ENCODE measurements at places on chromosomes 12 and 14.

DNA sequence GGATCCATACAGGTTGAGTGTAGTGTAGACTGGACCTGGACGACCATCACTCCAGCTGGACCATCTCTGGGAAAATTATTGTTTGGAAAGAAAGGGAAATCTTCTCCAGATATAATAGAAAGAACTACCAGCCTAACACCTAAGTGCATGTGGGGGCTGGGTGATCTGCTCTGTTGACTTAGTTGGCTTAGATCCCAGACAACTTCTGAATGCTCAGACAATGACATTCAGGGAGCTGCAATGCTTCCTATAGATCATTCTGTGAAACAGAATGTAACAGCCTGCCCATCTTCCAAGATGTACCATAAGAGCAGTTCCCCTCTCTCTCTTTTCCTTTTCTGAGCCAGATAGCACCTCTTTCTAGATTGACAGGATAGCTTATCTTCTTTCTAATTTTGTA, 572.8 kb upstream of the STXBP6 start:
- DNase-seq = no peak

DNA sequence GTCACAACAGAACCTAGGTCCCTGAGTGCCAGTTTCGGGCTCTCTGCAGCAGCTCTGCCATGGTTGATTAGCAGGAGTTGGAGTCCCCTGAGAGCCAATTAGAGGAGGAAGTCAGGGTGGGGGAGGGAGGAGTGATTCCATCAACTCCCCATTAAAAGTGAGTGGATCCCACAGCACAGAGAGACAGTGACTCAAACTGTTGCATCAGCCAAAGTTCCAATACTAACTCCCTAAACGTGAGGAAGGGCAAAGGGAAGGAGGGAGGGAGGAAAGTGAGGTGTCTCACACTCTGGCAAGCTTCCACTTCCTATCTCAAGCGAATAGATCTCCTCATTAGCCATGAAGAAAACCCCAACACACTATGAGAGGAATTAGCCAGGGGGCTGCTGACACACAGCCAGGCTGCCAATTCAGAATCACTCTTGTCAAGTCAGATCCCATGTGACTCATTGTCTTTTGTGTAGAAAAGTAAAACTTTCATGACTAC, 23.6 kb downstream of the OR11H4 start:
- no peak for DNase-seq

GRCh38 chr14:104394409-104394851, 185.1 kb upstream of the C14orf180 start:
- no peak for DNase-seq

GRCh38 chr12:99759444-99759843, 111.9 kb downstream of the GARIN6 start:
- DNase-seq = no peak

DNA sequence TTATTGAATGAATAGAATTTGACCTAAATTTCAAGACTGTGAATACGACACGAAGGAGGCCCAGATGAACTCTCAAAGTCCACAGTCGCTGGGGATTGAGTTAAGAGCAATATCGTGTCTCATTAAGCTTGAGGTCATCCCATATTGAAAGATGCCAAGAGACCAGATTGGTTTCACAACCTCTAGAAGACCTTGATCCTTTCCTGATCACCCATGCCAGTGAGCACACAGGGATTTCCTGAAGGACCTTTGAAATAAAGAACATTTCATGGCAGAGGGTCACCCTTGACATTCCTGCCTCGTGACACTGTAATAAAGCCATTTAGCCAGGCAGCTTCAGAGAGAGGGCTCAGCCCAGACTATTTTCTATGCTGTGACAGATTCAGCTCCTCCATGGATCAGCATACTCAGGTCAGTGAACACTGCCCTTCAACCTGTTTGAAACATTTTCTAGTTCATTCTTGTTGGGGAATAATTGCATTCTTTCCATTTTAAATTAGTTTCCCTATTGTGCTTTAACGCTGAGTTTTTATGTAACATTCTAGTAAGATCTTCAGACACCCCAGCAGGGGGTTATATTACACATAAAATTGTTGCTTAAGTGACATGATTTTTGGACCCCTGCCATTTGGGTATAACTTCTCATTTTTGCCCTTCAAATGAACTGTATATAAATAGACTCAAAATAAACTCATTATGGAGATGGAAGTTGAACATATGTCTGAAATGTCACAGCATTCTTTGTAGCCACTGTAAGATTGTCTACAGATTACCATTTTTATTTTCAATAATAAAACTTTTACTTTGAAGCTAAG, 213.2 kb downstream of the C12orf50 start:
- no peak for DNase-seq

GRCh38 chr12:32949815-32950214, 53.2 kb upstream of the PKP2 start:
- no peak for DNase-seq

DNA sequence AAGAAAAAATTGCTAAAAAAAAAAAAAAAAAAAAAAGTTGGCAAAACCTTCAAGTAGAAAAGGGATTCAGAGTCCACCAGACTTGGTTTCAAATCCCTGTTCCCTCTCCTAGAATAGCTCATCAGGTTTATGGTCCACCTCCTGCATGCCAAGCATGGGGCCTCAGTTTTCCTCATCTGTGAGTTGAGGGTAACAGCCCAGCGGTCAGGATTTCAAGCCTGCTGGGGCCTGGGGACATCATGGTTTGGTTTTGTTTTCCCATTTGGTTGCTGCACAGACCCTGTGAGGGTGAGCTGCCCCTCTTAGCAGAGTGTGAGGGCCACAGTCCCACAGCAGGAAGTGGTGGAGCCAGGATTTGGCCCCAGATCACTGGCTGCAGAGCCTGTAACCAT, 12.5 kb downstream of the FAM222A start:
- DNase-seq = no peak

DNA sequence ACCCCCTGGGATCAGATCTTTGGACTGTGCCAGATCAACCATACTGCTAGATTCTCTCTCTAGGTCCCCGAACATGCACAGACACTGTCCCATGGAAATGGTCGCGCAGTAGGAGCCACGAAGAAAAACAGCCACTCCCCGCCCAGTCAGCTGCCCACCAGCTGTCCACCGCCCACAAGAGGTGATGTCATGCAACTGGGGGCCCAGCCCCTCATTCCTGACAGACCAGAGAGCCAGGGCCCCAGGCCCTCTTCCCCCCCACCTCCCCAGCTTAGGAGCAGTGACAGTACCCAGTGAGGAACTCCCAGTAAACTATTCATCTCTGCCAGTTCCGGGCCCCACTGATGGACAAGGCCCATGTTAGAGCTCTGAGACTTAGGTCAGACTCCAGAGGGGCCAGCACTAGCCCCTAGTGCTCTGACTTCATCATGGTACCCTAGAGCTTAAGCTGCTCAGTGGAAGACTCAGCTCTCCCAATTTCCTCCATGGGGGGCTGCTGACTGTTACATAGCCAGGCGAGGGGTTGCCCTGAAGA, 3.7 kb upstream of the TAMALIN start:
- DNase-seq = no peak

DNA sequence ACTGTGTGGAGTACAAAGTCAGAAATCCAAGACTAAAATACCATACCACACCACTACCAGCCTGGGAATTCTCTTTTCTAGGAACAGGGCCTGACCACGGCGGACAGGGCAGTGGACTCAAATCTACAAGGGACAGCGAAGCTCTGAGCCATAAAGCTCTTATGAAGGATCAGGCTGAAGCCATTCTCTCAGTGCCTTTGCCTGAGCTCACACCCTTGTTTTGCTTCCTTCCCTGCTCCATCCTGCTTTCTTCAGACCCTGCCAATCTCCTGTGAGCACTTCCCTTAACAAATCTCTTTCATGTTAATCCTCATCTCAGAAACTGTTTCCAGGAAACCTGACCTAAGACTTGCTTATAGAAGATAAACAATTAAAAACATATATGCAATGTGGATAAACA, 398.5 kb downstream of the MDGA2 start:
- no peak for DNase-seq

- no peak for DNase-seq
Measured at GRCh38 chr14:74912801-74913200, 10.3 kb downstream of the RPS6KL1 start.

- DNase-seq = no peak
Measured at GRCh38 chr14:71473843-71474242, 458.4 kb upstream of the RGS6 start.

- DNase-seq = no peak
Measured at GRCh38 chr12:58503731-58504130, 416.6 kb downstream of the LRIG3 start.

DNA sequence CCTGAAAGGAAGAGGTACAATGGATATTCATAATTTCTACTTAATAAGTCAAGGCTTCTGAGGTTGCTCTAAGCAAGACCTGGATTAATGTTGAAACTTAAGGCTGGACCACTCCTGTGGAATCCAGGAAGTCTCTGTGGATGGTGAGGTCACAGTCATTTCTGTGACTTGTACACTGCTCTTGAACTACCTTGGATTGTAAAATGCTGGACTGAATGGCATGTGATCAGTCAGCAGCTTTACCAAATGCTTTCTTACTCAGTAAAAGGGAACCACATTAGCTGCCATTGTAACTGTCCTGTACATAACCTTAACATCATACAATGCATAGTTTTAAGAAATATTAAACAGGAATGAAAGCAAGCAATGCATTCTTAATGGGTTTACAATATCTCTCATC, 182.9 kb downstream of the NOVA1 start:
- DNase-seq = no peak

GRCh38 chr12:53062977-53063707, 13.3 kb downstream of the TNS2 start:
- no peak for DNase-seq

DNA sequence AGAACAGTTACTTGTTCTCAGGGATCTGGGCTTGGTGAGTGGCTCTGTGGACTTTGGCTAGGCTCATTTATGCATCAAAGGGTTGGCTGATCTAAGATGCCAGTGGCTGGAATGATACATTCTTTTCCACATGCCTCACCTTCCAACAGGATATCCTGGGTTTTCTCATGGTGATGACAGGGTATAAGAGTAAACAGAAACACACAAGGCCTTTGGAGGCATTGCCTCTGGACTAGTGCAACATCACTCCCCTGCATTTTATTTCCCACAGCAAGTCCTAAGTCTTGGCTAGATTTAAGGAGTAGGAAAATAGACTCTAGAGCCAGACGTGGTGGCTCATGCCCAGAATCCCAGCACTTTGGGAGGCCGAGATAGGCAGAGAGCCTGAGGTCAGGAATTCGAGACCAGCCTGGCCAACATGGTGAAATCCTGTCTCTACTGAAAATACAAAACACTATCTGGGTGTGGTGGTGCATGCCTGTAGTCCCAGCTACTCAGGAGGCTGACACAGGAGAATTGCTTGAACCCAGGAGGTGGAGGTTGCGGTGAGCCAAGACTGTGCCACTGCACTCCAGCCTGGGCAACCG, 47.9 kb downstream of the RPH3A start:
- no peak for DNase-seq

DNA sequence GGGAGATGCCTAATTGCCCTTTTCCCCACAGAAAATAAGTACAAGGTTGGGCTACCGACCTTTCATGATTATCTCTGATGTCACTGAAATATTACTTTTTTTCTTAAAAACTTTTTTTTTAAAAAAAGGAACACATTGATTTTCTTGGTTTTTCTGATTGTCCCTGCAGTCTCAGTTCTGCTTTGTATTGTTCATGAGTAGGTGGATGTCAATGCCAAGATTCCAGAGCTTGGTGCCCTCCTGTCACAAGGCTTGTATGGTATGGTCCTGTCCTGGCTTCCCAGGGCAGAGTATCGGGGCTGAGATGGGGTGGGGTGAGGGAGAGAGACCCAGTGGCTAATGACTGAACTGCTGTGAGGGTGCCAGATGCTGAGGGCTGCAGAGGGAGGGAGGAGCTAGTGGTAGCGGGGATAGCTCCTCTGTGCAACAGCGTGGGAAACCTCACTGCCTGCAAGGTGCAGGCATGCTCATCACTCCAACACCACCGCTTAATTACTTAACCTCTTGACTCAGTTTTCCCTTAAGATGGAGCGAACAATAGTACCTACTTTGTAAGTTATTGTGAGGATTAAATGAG, 4.4 kb upstream of the CTDSP2 start:
- no peak for DNase-seq

- no peak for DNase-seq
Measured at GRCh38 chr12:127896661-127897060, 370.3 kb upstream of the TMEM132C start.

- no peak for DNase-seq
Measured at GRCh38 chr12:109475993-109476806, 900 bp downstream of the KCTD10 start.

DNA sequence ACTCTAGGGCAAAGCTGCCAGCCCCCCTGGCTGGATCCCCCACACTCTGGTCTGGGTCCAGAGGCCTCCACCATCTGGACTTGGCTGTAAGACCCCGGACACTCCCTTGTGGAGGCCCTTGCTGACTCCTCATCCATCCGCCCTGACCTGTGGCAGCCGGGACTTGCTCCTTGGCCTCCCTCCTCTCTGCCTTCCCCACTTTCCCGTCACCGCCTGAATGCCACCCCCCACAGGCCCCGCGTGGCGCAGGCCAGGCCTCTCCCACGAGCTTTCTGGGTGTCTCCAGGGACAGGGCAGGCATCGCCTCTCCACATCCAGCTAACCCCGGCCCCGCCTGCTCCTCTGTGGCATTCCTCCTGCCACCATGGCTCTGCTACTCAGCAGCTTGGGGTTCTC, 14.1 kb downstream of the JAG2 start:
- DNase-seq = no peak

DNA sequence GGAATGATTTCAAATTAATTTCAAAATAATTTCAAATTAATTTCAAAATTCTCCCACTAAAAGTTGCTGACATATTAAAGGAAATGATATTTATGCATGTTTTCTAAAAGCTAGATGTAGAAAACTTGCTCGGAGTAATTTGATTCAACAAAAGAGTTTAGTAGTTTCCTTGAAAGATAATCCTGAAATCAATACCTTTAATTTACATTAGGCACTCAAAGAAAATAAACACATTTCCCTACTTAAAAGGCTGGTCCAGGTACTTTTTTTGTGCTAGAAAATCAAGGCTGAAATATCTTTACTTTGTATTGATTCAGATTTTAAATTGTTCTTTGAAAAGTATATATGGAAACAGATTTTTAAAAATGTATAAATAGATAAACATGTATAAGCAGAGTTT, 370.5 kb downstream of the RAD51B start:
- no peak for DNase-seq

DNA sequence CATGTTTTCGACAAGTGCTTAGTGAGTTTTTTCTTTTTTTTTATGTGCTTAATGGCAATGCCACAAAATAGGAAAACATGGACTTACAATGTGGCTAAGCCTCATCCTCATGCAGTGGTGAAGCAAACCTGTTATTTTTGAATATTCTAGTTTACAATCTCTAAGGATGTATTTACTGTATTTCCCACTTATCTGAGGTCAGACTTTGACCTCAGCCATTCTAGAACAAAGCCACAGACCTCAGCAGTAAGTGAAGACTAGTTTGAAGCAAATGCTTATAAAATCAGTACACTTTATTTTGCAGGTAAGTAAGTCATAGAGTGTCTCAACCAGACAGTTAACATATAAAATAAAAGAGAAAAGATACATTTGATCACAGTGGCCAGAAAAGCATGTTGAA, 130.1 kb downstream of the CCDC91 start:
- DNase-seq = no peak

- DNase-seq = no peak
Measured at GRCh38 chr14:88987516-88987915, 163.1 kb downstream of the TTC8 start.

All from activated naive CD4-positive, alpha-beta T cell treated with Interleukin-2 at 50 U/mL for 16 hours (primary cell).